Epithelial cell of umbilical artery (primary cell): ENCODE measurements at places on chromosomes 2 and 18. TPM values are rescaled to one million over a fixed set of nuclear protein-coding genes. Genes with fewer than 3 reads are reported as not detected.

NCKAP5 gene
- total RNA-seq = 0.32 and 2.9 TPM in 2 replicates

SKA1 gene
- total RNA-seq = 14.6 and 20.2 TPM in 2 replicates

CNDP1 gene
- total RNA-seq = not detected in 2 replicates

PCARE gene
- total RNA-seq = not detected in 2 replicates

NCK2 gene
- total RNA-seq = 28.4 and 31.8 TPM in 2 replicates

SOWAHC gene
- 4.9 and 5.9 TPM in 2 replicates for total RNA-seq

ALMS1 gene
- 9.9 and 10.4 TPM in 2 replicates for total RNA-seq

SPIRE1 gene
- 26.0 and 31.0 TPM in 2 replicates for total RNA-seq

CRIM1 gene
- 729 and 744 TPM in 2 replicates for total RNA-seq

ASIC4 gene
- not detected in 2 replicates for total RNA-seq

RGPD4 gene
- not detected in 2 replicates for total RNA-seq

SSB gene
- 136 and 248 TPM in 2 replicates for total RNA-seq

GCG gene
- not detected in 2 replicates for total RNA-seq

C2orf92 gene
- 0.97 and 2.3 TPM in 2 replicates for total RNA-seq

PPIG gene
- total RNA-seq = 20.5 and 32.8 TPM in 2 replicates

GLI2 gene
- under 0.01 and 0.30 TPM in 2 replicates for total RNA-seq

HOXD13 gene
- total RNA-seq = under 0.01 TPM in 1 of 2 replicates, not detected in the other

STRADB gene
- total RNA-seq = 17.5 and 30.1 TPM in 2 replicates

RAB17 gene
- total RNA-seq = under 0.01 TPM in 1 of 2 replicates, not detected in the other

PCGF1 gene
- total RNA-seq = 14.3 and 17.2 TPM in 2 replicates

PSMA8 gene
- not detected in 2 replicates for total RNA-seq

RTP5 gene
- not detected in 2 replicates for total RNA-seq

ALKAL2 gene
- total RNA-seq = not detected in 2 replicates

VWC2L gene
- total RNA-seq = not detected in 2 replicates

DCC gene
- under 0.01 TPM in 1 of 2 replicates, not detected in the other for total RNA-seq

HNMT gene
- 3.2 and 10.4 TPM in 2 replicates for total RNA-seq

SERPINB4 gene
- total RNA-seq = under 0.01 and 0.15 TPM in 2 replicates

SP140L gene
- total RNA-seq = 6.2 and 9.9 TPM in 2 replicates

CCBE1 gene
- 0.97 and 1.2 TPM in 2 replicates for total RNA-seq

RIOK3 gene
- 54.6 and 59.9 TPM in 2 replicates for total RNA-seq

TMEM127 gene
- 10.1 and 15.8 TPM in 2 replicates for total RNA-seq

PDE1A gene
- 0.46 and 0.65 TPM in 2 replicates for total RNA-seq

DNPEP gene
- total RNA-seq = 47.4 and 60.8 TPM in 2 replicates

PMS1 gene
- total RNA-seq = 29.5 and 31.5 TPM in 2 replicates

NT5DC4 gene
- not detected in 2 replicates for total RNA-seq
